H54 (cell line): ENCODE measurements at places on chromosomes 5 and 9.

DNA sequence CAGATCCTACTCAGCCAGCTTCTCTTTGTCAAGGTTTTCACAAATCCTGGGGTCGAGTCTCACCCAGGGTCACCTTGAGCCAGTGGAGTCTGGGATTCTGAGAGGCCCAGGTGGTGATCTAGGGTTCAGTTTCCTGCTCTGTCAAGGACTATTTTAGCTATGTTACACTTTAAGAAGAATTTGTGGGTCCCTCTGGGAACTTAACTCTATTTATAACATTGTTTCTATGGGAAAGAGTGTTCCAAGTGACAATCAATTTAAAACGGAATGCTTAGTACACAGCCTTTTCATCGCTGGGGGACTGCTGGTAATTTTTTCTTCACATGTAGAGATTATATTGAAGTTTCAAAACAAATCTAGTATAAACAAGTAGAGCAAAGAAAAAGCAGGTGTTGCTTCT lies 26.9 kb upstream of the TMEM252 start:
- no peak for DNase-seq

DNA sequence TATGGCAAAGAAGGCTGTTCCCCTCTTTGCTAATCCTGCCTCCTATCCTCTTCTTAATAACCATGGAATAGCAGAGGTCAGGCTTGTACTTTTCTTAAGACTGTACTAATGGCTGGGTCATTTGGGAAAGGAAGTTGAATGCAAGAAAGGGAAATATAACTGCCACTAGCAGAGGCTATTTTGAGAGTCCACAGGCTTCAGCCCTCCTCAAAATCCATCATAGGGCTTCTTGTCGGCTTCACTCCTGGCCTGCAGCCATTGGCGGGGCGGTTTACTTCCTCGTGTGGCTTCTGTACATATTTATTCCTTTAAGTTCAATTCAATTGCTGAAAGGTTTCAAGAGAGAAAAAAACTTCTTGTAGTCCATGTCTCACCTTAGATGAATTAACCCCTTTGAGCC lies 2.8 kb upstream of the PARP8 start:
- no peak for DNase-seq

- peak; percentile 19 for DNase-seq
Observed at GRCh38 chr5:109743770-109744212, 54.1 kb downstream of the MAN2A1 start.

DNA sequence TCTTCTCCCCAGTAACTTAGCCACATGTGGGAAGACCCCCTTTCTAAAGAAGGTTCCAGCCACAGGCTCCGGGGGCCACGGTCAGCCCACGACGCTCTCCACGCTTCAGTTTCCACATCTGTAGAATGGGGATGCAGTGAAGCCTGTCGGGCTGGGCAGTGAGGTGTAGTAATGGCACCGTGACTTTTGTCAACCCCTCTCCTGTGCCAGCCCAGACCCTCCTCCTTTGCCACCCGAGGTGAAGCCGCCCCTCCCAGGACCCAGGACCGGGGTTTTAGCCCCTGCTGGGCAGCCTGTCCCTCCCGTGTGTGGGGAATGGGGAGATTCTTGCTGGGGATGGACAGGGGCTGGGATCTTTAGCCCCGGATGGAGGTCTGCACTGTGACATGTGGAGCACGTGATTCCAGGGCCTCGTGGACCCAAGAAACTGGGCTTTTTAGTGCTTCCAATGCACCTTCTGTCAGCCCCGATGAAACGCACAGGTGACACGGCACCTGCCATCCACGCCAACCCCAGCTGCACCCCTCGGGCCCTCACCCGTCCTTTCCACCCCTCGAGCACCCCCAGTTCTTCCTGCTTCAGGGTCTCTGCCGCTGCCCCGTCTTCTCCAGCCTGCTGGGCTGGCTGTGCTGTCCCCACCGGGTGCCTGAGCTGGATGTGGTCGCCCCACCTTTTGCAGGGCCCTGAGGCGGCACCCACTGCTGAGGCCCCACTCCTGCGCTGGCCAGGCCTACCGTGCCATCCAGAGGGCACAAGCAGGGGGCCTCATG lies 13.4 kb upstream of the RNU6ATAC start:
- no peak for DNase-seq

DNA sequence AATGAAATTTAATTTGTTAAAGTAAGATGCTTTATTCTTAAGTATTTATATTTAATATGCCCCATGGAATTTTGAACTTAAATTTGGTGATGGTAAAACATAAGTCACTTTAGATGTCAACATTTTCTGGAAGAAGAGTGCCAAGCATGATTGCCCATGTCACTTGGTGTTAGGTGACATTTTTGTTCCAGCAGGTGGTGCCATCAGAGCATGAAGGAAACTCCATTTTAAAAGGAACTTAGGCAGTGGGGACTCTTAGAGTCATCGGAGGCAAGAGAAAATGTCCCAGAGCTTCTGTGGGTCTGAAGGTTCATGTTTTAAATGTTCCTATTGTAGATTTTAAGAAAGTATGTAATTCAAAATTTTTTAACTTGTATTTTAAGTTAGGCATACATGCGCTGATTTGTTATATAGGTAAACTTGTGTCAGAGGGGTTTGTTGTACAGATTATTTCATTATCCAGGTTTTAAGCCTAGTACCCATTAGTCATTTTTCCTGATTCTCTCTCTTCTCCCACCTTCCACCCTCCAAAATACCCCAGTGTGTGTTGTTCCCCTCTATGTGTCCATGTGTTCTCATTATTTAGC lies 789.3 kb downstream of the SEMA5A start:
- DNase-seq = peak; percentile 20

DNA sequence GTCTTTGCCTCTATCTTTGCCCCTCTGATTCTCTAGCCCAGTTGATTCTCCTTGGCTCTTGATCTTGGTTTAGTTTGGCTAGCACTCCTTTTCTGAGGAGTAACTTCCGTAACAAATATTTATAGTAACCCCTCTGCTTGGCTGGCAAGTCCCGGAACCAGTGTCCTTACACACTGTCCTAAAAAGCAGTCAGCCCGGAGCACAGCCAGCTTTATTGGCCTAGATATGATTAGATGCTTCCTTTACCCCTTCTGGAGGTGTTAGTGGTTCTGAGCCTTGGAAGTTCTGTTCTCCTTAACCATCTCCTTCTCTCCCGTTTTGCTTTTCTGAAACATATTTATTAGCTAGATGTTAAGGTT lies 17.0 kb upstream of the MSMP start:
- DNase-seq = no peak

DNA sequence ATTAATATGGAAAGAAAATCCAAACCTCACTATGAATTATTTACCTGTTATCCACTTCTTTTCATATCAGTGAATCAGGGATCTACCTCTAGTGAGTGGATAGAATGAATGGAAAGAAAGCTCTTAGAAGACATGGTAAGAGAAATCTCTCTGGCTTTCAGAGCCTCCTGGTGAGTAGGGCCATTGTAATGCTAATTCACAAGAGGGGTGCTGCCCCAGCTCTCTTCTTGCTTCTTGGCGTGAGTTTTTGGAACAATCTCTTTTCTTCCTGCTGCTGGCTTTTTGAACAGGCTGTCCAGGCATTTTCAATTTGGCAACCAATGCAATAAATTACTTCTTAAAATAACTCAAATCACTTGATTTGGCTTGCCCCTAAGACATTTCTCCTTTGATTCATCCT lies 49.9 kb upstream of the KCNN2 start:
- no peak for DNase-seq

DNA sequence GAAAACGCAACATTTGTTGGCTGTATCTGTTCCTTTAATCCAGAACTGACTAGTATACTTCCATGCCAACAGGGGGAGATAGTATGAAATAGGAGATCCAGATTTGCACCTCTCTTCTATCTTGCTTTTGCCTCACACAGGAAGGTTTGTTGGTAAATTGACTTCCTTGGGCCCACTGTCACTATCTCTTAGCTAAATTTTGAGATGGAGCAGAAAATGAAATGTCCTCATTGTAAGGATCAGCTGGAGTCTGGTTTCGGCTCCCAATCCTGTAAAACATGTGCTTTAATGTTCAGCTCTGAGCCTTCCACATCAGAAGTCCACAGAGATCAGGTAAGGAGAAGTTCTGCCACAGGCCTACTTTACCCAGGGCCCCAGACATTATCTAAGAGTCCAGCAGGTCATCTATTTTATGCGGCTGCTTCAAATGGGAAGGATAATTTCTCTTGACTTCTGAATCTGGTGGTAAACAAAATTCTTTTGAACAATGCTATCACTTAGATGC lies 176.8 kb downstream of the FER start:
- no peak for DNase-seq

DNA sequence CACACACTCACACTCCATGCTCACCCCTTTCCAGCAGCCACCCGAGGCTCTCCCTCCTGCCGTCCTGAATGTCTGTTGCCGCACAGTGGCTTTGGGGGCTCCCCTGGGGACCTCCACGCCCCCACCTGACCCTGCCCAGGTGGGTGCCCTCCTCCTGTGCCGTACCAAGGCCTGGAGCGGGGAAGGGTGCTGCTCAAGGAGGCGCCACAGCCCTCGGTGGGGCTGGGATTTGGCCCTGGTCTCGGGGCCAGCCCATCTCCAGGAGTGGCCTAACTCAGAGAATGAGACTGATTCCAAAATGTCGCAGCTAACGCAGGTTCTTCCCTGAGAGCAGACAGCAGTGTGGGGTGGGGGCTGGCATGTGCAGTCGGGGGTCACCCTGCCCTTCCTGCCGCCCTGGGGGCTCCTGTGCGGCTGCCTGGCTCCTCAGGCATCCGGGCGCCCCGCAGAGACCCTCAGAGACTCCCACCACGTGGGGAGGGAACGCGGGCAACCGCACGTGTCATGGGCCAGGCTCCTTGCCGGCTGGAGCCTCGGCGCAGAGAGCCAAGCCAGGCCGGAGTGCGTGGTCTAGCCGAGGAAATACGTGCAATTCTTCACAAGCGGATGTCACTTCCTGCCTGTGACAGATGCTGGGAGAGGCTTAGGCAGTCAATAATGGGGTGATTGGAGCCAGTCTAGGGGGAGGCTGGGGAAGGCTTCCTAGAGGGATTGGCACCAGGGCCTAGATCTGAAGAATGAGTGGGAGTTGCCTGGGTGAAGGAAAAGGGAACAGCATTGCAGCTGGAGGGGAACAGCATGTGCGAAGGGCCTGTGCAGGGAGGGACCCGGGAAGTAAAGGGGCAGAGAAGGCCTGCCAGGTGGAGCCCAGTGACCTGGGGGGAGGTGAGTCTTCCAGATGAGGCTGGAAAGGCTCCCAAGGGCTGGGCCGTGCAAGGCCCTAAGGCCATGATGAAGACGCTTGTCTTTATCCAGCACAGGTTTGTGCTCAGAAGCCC lies 44.1 kb downstream of the C9orf50 start:
- no peak for DNase-seq
